ENCODE measurements at places on chromosomes 12 and 14.

- H3K36me3 ChIP-seq = no peaks in the 10 kb centered on the region
- H3K4me3 ChIP-seq = no peak overlapping the region
- no peak overlapping the region for H3K27ac ChIP-seq
- no peaks in the 10 kb centered on the region for H3K27me3 ChIP-seq
- no peak for DNase-seq
These were observed 151.6 kb downstream of the ADGRD1 start for GRCh38 chr12:131105351-131105735.

GRCh38 chr12:117967512-117967911 is 1.3 kb downstream of the KSR2 start:
- no peak overlapping the region for H3K27ac ChIP-seq
- no peak overlapping the region for H3K4me3 ChIP-seq
- DNase-seq = no peak
- H3K27me3 ChIP-seq = peaks cover 8% of the 10 kb centered on the region
- H3K4me1 ChIP-seq = no peaks in the 10 kb centered on the region

DNA sequence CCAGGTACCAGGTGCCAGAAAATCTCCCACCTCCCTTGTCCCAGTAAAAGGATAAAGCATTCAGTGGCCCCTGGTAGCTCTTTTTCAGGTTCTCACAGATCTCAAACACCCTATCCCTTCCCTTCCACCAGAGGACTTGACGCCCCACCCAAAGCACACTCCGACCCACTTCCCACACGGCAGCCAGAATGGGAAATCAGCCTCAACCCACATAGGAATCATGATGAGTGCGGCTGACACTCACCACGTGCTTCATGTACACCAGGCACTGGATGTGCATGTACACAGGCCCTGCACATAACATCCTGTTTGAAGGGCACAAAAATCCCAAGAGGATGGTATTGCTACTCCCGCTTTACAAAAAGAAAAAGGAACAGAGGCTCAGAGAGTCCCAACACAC is 71.9 kb downstream of the TBX3 start:
- H3K4me3 ChIP-seq = no peak overlapping the region
- H3K27me3 ChIP-seq = peaks cover 5% of the 10 kb centered on the region
- H3K36me3 ChIP-seq = no peaks in the 10 kb centered on the region

DNA sequence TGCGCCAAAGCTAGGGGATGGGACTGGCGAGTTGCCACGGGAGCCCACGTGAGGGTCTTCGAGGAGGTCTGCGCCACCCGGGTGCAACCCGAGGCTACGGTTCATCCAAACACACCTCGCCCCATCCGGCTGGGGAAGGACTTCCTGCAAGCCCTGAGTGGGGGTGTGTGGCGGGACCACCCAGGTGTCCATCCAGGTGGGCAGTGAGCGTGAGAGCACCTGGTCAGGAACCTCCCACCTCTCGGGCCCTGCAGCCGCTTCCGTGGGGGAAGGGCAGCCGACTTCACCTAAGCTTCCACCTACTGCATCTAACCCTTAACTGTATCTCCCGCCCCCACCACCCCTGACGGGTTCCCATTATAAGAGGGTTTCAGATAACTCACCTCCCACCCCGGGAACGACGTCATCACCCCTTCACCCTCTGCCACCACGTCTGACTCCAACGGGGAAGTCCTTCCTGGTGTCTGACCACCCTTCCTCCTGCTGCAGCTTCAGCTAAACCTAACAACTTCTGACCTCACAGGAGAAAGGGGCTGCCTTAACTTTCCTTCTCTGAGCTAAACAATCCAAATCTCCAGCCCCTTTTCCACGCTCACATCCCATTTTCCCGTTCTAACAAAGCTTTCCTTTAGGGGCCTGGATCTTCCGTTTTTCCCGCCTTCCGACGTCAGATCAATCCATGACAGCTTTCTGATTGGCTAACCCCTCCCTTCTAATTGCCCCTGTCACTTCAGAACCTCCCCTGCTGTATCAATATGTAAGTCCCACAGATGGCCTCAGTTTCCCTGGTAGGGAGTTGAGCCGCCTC is 27.4 kb upstream of the SMUG1 start:
- H3K4me1 ChIP-seq = no peaks in the 10 kb centered on the region
- H3K27me3 ChIP-seq = peaks cover 13% of the 10 kb centered on the region

GRCh38 chr12:59812716-59813115 is 216.9 kb downstream of the SLC16A7 start:
- no peaks in the 10 kb centered on the region for H3K36me3 ChIP-seq
- H3K27me3 ChIP-seq = no peaks in the 10 kb centered on the region
- H3K4me1 ChIP-seq = no peaks in the 10 kb centered on the region
- no peak overlapping the region for H3K4me3 ChIP-seq
- no peak overlapping the region for H3K27ac ChIP-seq

GRCh38 chr14:54123841-54124240 is 167.2 kb upstream of the BMP4 start:
- no peak overlapping the region for H3K27ac ChIP-seq
- DNase-seq = no peak
- no peak overlapping the region for H3K4me3 ChIP-seq
- no peaks in the 10 kb centered on the region for H3K4me1 ChIP-seq
- H3K27me3 ChIP-seq = no peaks in the 10 kb centered on the region

DNA sequence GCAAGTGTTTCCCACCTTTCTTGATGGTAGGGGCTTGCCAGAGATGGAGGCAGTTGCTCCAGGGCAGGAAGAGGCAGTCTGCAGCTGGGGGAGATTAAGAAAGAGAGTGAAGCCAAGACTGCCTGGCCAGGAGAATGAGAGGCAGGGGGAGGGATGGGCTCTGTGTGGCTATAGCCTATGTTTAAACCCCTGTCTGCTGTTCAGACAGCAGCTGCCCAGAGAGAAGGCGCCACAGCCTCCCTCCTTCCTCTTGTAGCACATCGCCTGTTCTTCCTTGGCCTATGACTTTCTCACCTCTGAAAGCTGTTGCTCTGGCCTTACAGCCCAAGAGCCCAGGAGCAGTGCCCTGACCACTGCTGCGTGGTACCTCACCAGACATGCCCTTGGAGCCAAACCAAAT is 61.7 kb downstream of the EMP1 start:
- no peaks in the 10 kb centered on the region for H3K27me3 ChIP-seq
- H3K4me3 ChIP-seq = no peak overlapping the region
- no peaks in the 10 kb centered on the region for H3K36me3 ChIP-seq
- no peaks in the 10 kb centered on the region for H3K4me1 ChIP-seq
- no peak for DNase-seq
- no peak overlapping the region for H3K27ac ChIP-seq

- H3K4me3 ChIP-seq = no peak overlapping the region
- H3K27me3 ChIP-seq = no peaks in the 10 kb centered on the region
These were observed 47.9 kb downstream of the GALC start for GRCh38 chr14:87944987-87945604.

DNA sequence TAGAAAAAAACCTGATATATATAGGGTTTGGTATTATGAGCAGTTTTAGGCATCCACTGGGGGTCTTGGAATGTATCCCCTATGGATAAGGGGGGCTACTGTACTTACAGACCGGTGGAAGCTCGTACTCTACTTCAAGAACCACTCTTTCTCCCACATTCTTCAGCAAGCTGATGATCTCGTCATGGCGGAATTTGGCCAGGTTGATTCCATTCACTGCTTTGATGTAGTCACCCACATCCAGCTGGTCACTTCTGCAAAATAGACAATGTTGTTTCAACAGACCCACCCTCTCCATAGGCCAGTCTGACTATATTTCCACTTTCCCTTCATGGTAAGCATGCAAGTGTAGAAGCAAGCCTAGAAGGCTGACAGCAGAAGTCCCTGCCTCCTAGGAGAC is 139.9 kb downstream of the GRIP1 start:
- no peaks in the 10 kb centered on the region for H3K36me3 ChIP-seq
- no peak for DNase-seq
- H3K4me1 ChIP-seq = no peaks in the 10 kb centered on the region
- H3K4me3 ChIP-seq = no peak overlapping the region
- no peak overlapping the region for H3K27ac ChIP-seq

DNA sequence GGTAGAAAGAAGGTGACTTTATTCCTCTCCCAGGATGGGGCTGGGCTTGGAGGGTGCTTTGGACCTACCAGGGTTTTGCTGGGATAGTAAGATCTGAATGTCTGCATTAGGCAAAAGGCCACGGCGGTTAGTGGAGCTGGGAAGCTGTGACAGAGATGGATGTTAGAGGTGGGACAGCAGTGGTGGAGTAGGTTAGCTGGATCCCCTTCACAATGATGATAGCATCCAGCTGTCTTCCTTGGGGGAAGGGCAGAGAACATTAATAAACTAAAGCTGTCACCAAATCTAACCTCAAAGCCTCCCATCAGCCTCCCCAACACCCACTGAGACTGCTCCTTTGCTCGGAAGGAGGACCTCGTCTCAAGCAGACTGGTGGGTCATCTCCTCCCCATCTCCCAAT is 104.8 kb downstream of the GPATCH2L start:
- no peak overlapping the region for H3K4me3 ChIP-seq
- H3K27me3 ChIP-seq = no peaks in the 10 kb centered on the region
- no peak for DNase-seq
- no peak overlapping the region for H3K27ac ChIP-seq
- H3K36me3 ChIP-seq = no peaks in the 10 kb centered on the region

DNA sequence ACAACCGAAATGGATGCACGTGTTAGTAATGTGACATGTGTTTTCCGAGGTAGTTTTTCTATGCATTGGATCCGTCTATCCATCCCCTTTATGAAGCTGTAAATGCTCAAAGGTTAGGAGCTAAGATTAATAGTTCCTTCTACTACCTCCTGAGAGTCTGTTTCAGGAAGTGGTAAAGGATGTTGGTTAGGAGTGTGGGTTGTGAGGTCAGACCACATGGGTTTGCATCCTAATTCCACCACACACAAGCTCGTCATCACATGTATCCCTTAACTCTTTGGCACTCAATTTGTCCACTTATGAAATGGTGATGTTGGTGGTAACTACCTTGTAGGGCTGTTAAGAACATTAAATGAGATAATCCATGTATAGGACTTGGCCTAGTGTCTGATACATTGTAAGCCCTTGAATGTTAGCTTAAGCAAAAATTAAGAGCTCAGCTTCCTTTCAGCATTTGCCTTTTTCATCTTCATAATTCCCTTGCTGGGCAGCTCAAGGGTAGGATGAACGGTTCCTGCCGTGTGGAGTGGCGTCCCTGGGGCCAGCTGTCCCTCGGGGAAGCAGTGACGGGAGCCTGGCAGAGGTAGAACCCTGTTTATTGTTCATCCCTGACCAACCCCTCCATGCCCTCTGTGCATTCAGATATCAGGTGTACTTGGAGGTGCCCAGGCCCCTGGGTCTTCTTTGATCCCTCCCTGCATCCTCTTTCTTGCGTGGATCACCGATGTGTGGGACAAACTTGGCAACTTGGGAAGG is 52.3 kb downstream of the TSPAN9 start:
- H3K4me3 ChIP-seq = no peak overlapping the region
- peaks cover 11% of the 10 kb centered on the region for H3K4me1 ChIP-seq
- H3K27ac ChIP-seq = no peak overlapping the region
- H3K36me3 ChIP-seq = no peaks in the 10 kb centered on the region
- no peaks in the 10 kb centered on the region for H3K27me3 ChIP-seq

DNA sequence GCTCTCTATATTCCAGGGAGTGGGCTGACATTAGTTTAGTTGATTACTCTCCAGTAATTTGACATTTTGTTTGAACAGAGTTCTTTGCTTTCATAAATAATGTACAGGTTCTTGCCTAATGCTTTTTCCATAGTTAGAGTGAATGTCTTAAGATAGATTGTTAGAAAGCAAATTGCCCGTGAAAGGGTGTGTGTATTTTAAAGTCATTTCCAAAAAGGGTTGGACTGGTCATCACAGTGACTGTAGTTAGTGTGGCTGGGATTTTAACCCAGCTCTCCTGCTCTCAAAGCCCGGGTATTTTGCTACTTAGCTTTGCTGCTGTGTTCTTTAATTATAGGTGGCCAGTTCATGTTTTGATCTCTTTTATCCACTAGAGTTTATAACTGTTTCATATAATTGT is 74.2 kb downstream of the DNAH10 start:
- no peaks in the 10 kb centered on the region for H3K4me1 ChIP-seq
- H3K4me3 ChIP-seq = no peak overlapping the region
- no peaks in the 10 kb centered on the region for H3K27me3 ChIP-seq
- no peaks in the 10 kb centered on the region for H3K36me3 ChIP-seq
- H3K27ac ChIP-seq = no peak overlapping the region

- no peaks in the 10 kb centered on the region for H3K27me3 ChIP-seq
- no peak overlapping the region for H3K27ac ChIP-seq
- no peak overlapping the region for H3K4me3 ChIP-seq
- DNase-seq = no peak
- H3K36me3 ChIP-seq = no peaks in the 10 kb centered on the region
These were observed 16.4 kb upstream of the IL22 start for GRCh38 chr12:68269779-68270178.

DNA sequence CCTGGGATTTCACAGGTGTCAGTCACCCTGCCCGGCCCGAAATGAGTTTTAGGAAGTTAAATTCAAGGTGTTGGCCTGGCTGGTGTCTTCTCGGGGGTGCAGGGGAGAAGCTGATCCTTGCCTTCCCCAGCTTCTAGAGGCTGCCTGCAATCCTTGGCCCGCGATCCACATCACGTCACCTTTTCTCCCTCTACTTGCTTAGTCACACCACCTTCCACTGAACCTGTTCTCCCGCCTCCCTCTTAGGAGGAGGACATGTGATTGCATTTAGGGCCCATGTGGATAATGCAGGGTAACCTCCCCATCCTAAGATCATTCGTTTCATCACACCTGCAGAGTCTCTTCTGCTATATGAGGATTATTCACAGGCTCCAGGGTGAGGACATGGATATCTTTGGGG is 25.4 kb upstream of the ATXN2 start:
- no peak overlapping the region for H3K4me3 ChIP-seq
- H3K27me3 ChIP-seq = no peaks in the 10 kb centered on the region
- no peaks in the 10 kb centered on the region for H3K4me1 ChIP-seq

DNA sequence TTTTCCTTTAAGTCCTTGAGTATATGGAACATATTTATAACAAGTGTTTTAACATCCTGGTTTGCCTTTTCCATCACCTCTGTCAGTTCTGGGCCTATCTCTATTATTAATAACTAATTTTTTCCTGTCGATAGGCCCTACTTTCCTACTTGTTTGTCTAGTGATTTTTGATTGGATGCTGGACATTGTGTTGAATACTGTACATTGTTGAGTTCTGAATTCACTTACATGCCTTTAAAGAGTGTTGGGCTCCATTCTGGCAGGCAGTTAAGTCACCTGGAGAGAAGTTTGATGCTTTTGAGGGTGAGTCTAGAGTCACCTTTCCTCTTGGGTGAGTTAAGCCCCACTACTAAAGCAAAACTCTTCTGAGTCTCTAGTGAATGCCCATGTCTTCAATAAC is 77.5 kb upstream of the C14orf180 start:
- H3K4me1 ChIP-seq = no peaks in the 10 kb centered on the region
- no peaks in the 10 kb centered on the region for H3K36me3 ChIP-seq
- H3K27me3 ChIP-seq = no peaks in the 10 kb centered on the region
- no peak for DNase-seq
- H3K4me3 ChIP-seq = no peak overlapping the region

- H3K4me1 ChIP-seq = no peaks in the 10 kb centered on the region
- DNase-seq = no peak
- H3K4me3 ChIP-seq = no peak overlapping the region
- H3K27ac ChIP-seq = no peak overlapping the region
- no peaks in the 10 kb centered on the region for H3K36me3 ChIP-seq
These were observed 703 bp downstream of the ASCL4 start for GRCh38 chr12:107775093-107775721.

DNA sequence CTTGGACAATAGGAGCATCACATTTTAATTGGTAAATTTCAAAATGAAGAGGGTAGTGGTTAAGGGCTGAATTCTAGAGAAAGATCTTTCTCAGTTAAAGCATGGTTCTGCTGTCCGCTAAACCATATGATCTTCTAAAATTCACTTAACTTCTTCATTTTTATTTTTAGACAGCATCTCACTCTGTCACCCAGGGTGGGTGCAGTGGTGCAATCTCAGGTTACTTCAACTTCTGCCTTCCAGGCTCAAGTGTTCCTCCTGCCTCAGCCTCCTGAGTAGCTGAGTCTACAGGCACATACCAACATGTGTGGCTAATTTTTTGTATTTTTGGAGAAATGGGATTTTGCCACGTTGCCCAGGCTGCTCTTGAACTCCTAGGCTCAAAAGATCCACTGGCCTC is 226.7 kb upstream of the ABCD2 start:
- no peaks in the 10 kb centered on the region for H3K36me3 ChIP-seq
- H3K4me1 ChIP-seq = no peaks in the 10 kb centered on the region
- no peak overlapping the region for H3K27ac ChIP-seq
- no peaks in the 10 kb centered on the region for H3K27me3 ChIP-seq

All from uterus (tissue), 4 donors.